ENCODE measurements at places on chromosomes 5 and 9.
A peak's percentile ranks its signal among the peaks of the same experiment; 100 is the strongest.

GRCh38 chr9:744790-745484 is 96.6 kb upstream of the DMRT1 start:
- peak; percentile 11 for DNase-seq

- DNase-seq: no peak
Observed at GRCh38 chr5:56111404-56111781, 116.6 kb upstream of the IL6ST start.

GRCh38 chr5:65801352-65801783 is 79.4 kb downstream of the NLN start:
- peak; percentile 86 for DNase-seq

GRCh38 chr9:123425836-123426365 is 69.9 kb downstream of the CRB2 start:
- DNase-seq: no peak

DNA sequence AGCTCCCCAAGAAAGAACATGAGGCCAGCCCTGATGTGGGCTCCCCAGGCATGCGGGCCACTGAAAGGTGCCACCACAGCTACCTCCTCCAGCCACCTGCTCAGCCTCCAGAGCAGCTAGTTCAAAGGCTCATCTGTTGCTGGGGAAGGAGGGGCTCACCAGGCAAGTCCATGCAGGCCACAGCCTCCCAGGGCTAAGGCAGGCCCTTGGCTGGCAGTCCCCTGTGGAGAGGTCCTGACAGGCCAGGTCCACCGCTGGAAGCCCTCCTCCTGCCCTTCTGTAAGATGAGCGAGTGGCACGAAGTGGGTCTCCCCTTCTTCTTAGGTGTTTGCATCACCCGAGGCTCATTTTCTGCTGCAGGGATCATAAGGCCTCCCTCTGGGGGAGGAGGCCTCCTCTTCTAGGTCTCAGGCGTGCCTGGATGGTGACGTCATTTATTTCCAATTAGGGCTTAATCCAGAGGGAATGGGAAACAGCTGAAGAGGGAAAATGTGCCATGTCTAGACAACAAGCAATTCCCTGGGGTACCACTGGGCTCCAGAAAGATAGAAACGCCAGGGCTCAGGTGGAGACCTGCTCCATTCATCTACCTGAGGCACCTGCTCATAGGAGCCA is 91.6 kb downstream of the CFAP90 start:
- DNase-seq: no peak

DNA sequence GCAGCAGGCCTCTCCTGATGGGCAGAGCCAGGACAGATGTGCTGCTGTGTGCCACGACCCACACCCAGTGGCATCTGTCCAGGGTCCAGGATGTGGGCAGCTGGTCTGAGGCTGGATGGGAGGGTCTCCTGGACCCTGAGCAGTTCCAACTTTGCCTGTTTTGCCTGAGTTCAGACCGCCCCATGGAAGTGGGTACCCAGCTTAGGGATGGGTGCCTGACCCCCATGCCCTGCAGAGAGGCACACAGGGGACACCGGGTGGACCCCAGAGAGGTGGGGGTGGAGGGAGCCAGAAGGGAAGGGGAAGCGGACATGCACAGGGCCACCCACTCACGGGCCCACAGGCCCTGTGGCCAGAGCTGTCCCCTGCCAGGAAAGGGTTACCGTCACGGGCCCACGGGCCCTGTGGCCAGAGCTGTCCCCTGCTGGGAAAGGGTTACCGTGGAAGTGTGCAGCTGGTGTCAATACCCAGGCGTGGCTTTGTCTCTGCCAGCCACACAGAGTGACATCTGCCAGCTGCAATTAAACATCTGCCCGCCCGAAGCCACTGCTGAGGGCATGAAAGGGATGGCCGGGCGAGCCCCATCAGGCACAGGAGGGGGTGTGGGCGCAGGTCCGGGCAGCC is 50.0 kb downstream of the NACC2 start:
- DNase-seq: no peak

DNA sequence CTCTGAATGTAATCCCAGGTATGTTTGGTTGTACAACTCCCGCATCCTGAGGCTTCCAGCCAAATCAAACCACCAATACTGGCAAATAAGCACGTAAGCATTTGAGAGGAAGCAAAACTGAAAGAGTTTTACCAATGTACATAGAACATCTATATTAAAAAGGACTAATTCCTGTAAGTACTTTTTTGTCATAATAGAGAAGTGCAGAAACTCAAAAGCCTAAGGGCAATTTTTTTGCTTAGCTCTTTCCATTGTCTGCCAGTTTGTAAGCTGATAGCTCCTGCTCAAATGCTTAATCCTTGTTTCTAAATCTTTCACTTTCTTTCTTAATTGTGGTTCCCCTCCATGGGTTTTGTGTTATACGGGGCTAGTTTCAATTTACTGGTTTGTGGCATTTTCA is 1151.8 kb downstream of the CDH12 start:
- DNase-seq: peak; percentile 1

GRCh38 chr5:174571662-174572397 is 152.6 kb upstream of the MSX2 start:
- peak; percentile 85 for DNase-seq

- no peak for DNase-seq
Observed at GRCh38 chr9:89077519-89077918, 86.3 kb downstream of the S1PR3 start.

GRCh38 chr9:130177898-130178805 is 5.9 kb downstream of the NCS1 start:
- no peak for DNase-seq

- DNase-seq: no peak
Observed at GRCh38 chr9:114697951-114698351, 16.0 kb upstream of the TEX48 start.

- no peak for DNase-seq
Observed at GRCh38 chr5:39451276-39451941, 26.6 kb upstream of the DAB2 start.

DNA sequence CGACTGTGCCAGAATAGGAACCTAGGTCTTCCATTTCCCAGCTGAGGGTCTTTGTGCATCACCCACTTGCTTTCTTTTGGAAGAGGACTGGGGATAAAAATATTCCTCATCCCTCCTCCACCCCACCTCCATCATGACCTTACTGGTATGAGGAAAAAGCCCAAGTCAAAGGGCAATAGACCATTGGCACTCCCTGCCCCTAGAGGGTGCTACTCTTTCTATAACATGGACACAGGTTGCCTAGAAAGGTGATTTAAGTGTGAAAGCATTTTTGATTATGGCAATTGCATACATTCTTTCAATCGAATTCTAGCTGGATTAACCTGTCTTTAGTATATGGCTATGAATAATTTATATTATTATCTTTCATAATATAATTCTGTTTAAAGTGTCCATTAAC is 22.8 kb upstream of the ZNF618 start:
- no peak for DNase-seq

DNA sequence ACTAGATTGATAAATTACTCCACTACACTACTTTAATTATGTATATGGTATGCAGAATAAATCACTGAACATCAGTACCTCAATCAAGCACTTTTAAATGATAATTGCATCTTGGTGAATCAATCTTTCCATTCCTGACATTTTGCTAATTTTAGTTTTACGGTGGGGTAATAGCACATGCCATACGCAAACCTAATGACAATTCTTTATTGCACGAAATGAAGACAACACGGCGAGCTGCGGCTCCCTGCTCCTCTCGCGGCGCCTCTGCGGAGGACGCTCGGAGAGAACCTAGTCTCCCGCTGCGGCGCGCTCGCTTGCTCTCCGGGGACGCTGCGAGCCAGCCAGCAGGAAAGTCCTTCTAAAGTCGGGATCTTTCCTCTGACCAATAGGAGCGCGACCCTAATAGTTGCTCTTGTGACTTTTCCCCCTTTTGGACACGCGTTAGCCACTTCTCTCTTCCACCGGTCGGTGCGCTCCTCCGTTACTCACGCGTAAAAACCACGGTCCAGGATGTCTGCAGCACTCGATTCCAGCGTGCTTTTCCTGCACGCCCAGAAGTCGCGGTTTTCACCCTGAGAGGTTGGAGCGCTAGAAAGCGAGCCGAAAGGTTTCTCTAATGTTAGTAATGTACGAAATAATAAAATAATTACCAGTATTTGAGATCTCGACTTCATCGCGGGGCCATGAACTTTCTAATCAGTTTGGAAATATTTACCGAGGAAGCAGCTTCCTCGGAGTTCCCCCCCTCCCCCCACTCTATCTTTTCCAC is 1.0 kb upstream of the MEF2C start:
- peak; percentile 69 for DNase-seq

DNA sequence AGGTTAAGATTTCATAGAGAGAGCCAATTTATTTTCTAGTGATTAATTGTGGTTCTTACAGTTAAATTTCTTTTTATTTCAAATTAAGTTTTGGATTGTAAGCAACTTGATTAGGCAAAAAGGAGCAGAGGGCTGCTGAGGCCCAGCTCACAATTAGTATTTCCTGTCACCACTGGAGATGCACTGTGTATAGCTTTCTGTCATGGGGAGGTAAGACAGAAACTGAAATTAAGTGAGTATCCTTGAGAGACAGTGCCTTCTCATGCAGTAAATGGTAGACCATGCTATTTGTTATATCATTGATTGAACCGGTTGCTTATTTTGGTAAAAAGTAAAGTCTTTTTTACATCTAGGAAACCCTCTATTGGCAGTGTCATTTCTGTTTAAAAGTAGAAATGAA is 190.7 kb downstream of the CCDC171 start:
- no peak for DNase-seq

GRCh38 chr5:16889972-16890519 is 46.0 kb downstream of the MYO10 start:
- peak; percentile 90 for DNase-seq

DNA sequence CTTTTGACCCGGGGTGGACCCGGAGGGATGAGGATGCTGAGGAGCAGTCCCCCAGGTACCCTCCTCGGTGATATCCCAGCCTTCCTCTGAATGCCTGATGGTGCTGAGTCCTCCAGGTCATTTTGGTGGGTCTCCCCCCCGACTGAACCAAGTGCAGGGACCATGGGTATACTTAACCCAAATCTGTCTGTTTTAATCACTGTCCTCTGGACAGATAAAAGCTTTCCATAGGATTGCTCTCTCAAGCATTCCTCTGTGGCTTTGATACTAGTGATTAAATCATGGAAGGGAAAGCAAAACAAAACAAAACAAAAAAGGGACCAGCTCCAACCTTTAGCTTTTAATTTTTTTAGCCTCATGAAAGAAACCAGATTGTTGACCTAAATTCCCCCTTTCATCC is 26.0 kb downstream of the PAPPA start:
- no peak for DNase-seq

- peak; percentile 88 for DNase-seq
Observed at GRCh38 chr9:136400038-136400834, at the start of gene SNAPC4. TSS of gene SNAPC4 (minus strand) at chr9:136400170. CDS start at chr9:136398428, 1,742 bp downstream.

GRCh38 chr9:93701494-93702218 is 125.3 kb downstream of the PHF2 start:
- no peak for DNase-seq

DNA sequence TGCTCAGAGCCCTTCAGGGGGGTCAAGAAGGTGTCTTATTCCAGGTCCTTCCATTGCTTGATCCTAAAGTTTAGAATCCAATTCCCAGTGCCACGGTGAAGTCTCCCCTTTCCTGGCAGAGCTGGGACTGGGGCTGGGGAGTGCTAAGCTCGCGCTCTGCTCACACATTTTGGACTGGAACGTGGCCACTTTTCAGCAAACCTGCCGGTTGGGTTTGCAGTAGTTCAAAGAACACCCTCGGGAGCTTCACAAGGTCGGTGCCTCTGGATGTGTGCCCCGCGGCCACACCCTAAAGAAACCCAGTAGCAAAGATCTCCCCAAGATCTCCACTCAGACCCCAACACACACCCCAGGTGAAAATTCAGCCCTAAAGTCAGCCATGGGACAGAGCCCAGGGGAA is at the start of gene C9orf152:
C9orf152 (minus strand) TSS at position 129 of the 400 bp plus-strand sequence. CDS start 580 bp downstream, outside the sequence.
- no peak for DNase-seq

DNA sequence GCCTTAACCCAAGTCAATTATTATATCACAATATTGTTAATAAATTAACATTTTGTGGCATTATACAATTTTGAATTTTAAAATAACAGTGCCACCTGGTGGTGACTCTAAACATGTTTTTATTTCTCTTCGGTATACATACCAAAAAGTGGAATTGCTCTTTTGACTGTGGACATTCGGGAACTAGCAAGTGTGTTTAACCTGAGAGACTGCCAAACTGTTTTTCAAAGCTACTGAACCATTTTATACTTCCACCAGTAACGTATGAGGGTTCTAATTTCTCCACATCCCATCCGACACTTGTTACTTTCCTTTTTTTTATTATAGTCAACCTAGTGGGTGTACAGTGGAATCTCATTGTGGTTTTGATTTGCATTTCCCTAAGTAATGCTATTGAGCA is 18.3 kb upstream of the HSDL2 start:
- DNase-seq: peak; percentile 66

GRCh38 chr9:93223260-93224180 is 39.6 kb downstream of the WNK2 start:
- DNase-seq: peak; percentile 59

GRCh38 chr5:111165058-111165457 is 59.1 kb upstream of the CAMK4 start:
- DNase-seq: no peak

DNA sequence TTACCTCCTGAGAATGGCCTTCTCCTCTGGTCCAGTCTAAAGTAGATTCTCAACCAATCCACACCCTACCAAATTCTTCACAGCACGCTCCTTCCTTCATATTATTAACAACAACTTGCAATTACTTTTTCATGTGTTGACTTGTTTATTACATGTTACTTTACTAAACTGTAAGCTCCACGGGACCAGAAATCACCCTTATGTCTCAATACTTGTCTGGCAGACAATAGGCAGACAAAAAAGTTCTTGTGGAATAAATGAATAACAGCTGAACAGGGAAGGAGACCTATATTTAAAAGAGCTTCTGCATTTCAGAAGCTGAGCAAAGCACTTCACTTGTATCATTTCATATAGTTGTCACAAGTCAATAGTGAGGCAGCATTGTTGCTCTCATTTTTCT is 5.7 kb upstream of the WWC1 start:
- no peak for DNase-seq

DNA sequence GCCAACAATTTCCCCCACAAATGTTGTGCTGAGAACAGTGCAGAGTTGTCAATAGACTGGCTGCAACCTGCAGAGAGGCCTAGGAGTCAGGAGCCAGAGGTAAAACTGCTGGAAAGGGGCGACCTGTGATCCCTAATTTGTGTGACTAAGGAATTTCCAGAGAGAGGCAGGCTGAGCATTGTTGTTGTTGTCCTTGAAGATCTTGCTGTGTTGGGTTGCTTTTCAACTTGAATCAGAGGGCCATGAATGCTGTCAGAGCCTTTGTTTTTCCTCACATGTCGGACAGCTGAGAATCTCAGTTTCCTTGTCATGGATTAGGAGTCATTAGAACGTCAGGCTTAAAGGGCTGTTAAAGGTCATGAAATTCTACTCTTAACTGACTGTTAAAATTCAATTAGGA is 134.6 kb upstream of the ASTN2 start:
- DNase-seq: no peak

- DNase-seq: peak; percentile 67
Observed at GRCh38 chr5:180338001-180338707, 15.0 kb downstream of the GFPT2 start.

GRCh38 chr5:12385095-12385494 is 480.8 kb upstream of the CTNND2 start:
- DNase-seq: no peak

- DNase-seq: no peak
Observed at GRCh38 chr9:20322212-20322611, 300.1 kb downstream of the MLLT3 start.
